ENCODE measurements at places on chromosomes 16 and 17.

GRCh38 chr17:45372325-45372869, 55.6 kb upstream of the MAP3K14 start:
- no peak for DNase-seq

DNA sequence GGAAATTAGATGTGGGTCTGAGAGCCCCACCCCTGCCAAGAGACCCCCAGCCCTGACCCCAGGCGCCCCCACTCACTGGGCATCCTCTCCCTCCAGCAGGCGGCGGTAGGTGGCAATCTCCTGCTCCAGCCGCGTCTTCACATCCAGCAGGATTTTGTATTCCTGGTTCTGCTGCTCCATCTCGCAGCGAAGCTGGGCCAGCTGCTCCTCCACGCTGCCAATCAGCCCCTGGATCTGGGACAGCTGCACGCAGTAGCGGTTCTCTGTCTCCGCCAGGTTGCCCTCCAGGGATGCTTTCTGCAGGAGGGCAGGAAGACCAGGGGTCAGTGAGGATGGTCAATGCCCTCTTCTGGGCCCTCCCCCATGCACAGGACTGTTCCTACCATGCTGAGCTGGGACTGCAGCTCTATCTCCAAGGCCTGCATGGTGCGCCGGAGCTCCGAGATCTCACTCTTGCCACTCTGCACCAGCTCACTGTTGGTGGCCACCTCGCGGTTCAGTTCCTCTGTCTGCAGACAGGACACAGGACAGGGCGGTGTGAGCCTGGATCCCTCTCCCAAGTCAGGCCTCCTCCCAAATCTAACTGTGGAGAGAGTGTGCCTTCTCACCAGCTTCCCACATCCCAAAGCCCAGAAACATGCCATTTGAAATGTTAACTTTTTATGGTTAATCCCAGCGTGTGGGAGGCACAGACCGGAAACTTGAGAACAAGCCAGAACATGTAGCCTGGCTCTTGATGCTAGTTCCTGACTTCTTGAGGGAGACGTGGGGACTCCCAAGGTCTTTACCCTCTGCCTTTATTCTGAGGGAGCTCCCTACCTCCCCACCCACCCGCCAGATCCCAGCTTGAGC, 3.6 kb downstream of the KRT17 start:
- no peak for DNase-seq

- DNase-seq = no peak
These were observed 86.8 kb downstream of the USP32 start for GRCh38 chr17:60305141-60305540.

DNA sequence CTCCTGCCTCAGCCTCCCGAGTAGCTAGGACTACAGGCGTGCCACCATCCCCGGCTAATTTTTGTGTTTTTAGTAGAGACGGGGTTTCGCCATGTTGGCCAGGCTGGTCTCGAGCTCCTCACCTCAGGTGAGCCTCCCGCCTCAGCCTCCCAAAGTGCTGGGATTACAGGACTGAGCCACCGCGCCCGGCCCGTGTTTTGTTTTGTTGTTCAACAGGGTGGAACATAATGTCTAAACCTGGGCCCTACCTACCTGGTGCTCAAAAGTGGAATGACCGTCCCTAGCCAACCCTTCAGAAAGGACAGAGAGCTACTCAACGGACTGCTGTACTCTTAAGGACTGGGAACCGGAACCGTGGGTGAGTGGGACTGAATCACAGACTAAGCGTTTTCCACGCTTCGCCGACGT, 772 bp upstream of the KIF22 start:
- no peak for DNase-seq

DNA sequence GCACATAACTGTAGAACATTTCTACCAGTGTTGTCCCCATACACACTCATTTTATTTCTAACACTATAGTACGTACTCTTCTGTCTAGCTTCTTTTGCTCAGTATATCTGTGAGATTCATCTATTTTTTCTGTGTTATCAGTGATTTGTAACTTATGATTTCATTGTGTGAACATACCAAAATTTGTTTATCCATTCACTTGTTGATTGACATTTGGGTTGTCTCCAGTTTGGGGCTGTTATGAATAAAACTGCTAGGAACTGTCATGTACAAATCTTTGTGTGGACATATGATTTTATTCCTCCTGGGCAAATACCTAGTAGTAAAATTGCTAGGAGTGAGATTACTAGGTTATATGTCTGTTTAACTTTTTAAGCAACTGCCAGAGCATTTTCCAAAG, 9.6 kb downstream of the CYB5B start:
- DNase-seq = no peak

- DNase-seq = no peak
These were observed 16.3 kb downstream of the DNAI2 start for GRCh38 chr17:74290340-74290739.
